ENCODE measurements at places on chromosomes 1 and 21.

DNA sequence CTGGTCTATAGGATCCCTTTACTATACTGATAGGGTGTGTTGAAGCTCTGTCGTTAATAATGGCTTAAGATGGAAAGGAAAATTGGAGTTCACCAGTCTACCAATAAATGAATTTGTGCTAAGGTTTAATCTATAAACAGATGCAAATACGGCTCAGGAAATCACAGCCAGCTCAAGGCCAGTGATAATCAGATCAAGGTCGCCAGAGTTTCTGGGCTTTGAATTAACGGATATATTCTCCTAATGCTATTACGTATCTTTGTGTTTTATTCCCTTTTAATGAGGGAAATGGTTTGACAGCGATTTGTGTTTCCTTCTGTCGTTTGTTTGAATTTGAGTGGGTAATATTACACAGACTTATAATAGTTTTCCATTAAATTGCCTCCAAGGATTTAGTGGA lies 279.6 kb downstream of the BACH1 start:
- no peak for DNase-seq

- DNase-seq = no peak
These were observed 72.7 kb upstream of the MUTYH start for GRCh38 chr1:45412899-45413298.

DNA sequence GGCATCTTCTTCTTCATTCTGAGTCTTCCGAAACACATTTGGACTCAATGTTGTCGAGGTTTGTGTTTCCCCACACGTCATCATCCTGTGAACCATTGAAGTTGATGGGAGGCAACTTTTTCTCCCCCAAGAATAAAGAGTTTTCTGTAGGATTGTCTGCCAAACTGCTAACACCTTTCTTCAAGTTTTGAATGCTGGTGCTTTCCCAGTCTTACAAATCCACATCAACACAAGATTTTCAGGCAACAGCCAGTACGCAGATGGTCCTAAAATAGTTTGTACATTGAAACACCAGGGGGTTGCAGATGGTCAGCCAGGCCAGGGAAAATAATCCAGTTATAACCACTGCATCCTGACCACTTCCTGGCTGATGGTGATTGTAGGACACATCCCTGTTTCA lies 187.9 kb downstream of the DISC1 start:
- DNase-seq = no peak

DNA sequence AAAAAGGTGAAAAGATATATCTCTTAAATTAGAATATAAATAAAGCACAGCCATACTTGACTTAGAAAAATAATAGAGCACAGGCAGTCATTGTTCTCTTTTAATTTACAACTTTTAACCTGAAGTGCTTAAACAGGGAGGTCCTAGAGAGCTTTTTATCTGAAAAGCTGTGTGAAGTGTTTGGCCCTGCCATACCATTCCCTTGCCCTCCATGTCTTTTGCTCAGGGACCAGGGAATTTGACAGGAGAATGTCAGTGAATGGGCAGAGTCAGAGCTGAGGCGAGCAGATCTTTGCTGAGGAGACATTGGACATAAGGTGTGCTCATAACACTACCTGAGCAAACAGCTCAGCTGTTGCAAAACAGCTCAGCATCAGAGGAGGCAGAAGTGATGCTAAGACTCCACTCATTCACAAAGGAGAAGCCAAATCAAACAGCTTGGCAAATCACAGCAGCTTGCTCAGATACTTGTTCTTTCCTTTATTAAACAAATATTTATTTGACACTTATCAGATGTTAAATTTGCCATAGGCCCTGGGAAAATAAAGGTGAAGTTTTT lies 14.9 kb upstream of the MGST3 start:
- no peak for DNase-seq

DNA sequence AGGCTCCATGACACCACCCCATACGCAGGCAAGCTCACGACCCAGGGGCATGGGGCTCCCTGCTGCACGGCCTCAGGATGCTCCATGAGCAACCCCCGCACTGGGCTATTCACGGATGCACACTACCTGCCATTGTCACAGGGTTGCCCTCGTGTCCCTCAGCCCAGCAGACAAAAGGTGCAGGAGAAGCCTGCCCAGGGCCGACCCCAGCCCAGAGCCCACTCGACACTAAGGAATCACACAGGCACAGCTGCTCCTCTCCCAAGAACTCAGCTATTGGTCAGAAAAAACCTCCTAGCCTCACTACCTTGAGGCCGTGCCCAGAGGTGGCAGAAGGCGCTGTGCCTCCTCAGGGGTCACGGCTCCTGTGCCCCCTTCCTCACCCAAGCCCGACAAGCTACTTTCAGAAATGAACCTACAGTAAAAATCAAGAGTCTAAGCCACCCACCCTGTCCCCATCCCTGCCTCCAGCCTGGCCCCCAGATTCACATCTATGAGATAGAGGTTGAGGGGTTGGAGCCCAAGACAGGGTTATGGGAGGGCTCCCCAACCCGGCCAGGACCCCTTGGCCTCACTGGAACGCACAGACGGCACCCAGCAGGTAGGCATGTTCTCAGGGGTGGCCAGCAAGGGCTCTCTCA lies 6.4 kb upstream of the SPATC1L start:
- DNase-seq = no peak
